GM10248 (cell line): ENCODE measurements at places on chromosomes 1 and 21.

DNA sequence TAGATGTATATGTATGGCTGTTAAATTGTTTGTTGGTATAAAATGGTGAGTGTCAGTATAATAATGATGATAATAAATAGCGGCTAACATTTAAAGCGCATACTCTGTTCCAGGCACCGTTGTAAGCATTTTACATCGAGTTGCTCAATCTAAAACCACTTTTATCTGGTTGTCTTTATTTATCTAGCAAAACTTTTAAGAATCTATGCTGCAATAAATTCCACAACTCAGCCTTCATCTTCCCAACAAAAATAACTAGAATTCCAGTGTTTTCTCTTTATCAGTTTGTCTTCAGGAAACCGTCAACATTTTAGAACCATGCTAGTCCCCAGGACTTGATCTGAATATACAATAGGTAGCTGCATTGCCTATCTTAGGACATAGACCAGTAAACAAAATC, 19.3 kb upstream of the SLC16A1 start:
- no peak for DNase-seq

DNA sequence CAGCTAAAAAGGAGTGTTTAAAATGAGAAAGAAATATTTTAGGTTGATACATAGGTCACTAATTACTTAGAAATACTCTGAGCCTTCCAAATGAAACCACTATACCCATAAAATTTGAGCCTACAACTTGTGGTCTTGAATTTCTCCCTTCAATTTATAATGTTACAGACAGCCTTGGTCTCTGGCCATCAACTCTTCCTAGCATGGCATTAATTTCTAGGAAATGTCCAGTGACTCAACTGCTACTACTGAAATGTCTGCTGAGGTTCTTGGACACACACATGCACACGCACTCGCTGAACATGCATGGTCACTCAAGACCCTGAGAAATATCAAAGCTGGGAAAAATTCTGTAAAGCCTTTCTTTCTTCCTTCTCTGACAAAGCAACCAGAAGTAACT, 61.1 kb upstream of the SAMSN1 start:
- no peak for DNase-seq

DNA sequence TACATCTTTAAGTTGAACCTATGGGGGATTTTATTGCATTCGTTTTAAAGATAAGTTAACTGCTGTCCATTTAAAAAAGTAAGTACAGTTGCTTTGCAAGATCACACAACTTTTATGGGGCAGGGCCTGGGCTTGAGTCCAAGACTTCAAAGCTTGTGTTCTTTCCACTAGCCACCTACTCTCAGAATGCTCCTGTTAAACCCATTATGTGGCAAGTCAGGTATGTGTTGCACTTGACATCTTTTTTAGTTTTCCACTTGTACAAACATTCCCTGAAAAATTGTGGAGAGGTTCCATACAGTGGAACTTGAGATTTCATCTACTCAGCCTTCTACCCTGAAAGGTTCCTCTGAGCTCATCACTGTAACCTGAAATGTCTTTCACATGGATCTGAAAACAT, 235.5 kb upstream of the SGIP1 start:
- DNase-seq, result no peak

DNA sequence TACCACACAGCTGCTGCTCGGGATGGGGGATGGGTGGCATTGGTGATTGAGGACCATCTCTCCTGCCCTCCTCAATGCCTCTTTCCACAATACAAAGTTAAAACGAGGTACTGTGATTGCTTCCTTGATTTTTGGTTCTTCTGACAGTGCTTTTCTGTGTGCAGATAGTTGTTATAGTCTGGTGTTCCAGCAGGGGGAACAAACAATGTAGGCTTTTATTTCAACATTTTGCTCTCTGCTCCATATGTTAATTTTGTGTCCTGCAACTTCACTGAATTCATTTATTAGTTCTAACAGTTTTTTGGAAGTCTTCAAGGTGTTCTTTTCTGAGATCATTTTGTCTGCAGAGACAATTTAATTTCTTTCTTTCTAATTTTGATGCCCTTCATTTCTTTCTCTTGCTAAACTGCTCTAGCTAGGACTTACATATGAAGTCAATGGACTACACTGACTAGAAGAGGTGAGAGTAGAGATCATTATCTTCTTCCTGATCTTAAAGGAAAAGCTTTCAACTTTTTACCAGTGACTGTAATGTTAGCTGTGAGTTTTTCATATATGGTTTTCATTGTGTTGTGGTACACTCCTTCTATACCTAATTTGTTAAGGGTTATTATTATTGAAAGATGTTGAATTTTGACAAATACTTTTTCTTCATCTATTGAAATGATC, 45.4 kb downstream of the TNFSF18 start:
- DNase-seq, result no peak

DNA sequence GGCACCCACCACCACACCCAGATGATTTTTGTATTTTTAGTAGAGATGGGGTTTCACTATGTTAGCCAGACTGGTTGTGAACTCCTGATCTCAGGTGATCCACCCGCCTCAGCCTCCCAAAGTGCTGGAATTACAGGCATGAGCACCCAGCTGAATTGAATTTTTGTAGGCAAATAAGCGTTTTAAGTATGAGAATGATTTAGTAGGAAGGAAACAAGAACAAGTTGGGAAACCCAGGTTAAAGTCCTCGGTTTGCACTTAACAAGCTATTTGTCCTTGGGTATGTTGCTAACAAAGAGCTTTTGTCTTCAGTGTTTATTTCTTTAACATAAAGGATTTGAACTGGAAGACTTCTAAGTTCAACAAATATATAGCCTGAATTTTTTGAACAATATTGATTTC, 23.9 kb downstream of the BTF3L4 start:
- DNase-seq, result no peak

GRCh38 chr1:211731456-211732292, 56.3 kb upstream of the NEK2 start:
- DNase-seq, result no peak

GRCh38 chr1:155809088-155809487, 47.9 kb downstream of the GON4L start:
- DNase-seq, result no peak

GRCh38 chr1:239819756-239820250, 271.9 kb upstream of the FMN2 start:
- no peak for DNase-seq

DNA sequence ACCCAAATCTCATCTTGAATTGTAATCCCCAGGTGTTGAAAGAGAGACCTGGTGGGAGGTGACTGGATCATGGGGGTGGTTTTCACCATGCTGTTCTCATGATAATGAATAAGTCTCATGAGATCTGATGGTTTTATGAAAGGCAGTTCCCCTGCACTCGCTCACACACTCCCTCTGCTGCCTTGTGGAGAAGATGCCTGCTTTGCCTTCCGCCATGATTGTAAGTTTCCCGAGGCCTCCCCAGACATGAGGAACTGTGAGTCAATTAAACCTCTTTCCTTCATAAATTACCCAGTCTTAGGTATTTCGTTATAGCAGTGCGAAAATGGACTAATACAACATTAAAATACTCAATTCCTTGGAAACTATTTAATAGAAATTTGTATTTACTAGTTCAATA, 99.2 kb downstream of the PROX1 start:
- no peak for DNase-seq

DNA sequence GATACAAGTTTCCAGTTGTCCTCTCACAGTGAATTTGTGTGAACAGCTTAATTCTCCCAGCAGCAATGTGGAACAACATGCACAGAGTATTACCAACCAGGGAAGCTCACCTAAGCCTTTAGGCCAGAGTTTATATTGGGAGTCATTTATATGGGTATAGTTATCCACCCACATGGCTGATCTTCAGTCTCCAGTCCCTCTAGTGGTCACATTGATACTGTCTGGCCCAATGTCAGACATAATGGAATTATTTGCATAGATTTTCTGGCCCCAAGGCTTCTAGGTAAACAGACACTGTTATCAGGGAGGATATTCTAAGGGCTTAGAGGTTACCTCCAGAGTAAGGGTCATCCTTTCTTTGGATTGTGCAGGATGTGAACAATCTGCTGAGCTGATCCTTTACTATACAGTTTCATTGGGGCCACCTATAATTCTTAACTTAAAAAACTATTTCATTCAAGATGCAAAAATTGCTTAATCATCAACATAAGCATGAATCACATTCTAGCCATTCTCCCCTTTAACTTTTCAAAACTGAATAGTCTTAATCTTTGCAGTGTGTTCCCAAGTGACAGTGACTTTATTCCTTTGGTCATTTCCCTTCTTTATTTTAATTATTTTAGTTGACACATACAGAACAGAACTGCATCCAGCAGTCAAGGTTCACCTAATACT, 210.9 kb downstream of the LTN1 start:
- peak; percentile 10 for DNase-seq

DNA sequence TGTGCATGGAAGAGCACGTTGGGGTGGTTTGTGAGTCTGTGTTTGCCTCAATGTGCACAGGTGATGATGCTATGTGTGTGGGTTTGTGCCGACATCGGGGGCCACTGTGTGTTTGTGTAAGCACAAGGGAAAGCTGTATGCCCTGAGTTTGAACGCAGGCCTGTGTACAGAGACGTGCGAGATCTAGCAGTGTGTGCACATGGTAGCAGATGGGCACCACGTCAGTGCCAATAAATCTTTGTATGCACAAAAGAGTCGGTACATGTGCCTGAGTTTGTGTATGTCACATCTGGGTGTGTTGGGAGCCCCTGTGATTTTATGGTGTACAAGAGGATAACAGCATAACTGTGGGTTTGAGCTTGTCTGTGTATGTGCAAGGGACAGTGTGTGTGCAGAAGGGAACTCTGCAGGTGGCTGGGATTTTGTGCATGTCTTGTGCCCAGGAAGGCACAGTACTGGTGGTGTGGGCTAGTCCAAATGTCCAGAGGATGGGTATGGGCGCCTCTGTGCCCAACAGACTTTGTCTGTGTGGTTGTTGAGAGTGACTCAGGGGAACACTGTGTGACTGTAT, 32.0 kb upstream of the WASF2 start:
- DNase-seq, result no peak

DNA sequence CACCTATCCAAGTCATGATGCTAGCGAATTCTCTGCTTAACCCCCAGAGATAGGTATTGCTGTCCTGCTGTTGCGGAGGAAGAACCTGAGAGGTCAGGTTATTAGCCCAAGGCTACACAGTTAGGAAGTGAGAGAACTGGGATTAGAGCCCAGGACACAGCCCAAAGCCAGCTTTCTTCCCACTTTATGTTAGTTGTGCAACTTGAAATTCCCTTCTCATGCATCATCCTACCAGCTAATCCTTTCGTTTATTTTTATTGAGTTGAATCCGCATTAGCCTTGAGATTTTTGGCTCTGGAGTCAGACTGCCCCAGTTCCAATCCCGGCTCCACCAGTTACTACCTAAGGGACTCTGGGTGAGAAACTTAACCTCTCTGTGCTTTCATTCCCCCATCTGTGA, 65.4 kb downstream of the PLEKHA6 start:
- no peak for DNase-seq

- no peak for DNase-seq
Measured at GRCh38 chr1:37465593-37466517, 8.5 kb upstream of the ZC3H12A start.

- no peak for DNase-seq
Measured at GRCh38 chr1:111732718-111733117, 6.5 kb downstream of the INKA2 start.

DNA sequence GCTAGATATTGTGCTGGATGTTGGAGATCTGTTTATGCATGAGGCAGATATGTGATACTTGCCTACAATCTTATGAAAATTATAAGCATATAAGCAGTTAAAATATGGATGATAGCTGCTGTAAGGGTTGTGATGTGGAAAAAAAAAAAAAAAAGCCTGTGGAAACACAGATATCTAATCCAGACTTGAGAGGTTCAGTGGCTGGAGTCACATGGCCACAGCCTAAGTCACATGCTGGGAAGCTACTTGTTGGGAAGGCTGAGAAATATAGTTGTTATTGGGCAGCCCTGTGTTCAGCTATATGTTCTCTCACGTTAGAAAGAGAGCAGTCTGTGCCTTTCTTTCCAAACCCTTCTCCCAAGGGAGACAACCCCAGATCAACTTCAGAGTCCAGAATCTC, 15.1 kb downstream of the RAVER2 start:
- no peak for DNase-seq

- DNase-seq, result no peak
Measured at GRCh38 chr1:59500950-59501742, 204.3 kb downstream of the FGGY start.

GRCh38 chr1:51341876-51342496, 11.6 kb upstream of the TTC39A start:
- DNase-seq, result peak; percentile 70

DNA sequence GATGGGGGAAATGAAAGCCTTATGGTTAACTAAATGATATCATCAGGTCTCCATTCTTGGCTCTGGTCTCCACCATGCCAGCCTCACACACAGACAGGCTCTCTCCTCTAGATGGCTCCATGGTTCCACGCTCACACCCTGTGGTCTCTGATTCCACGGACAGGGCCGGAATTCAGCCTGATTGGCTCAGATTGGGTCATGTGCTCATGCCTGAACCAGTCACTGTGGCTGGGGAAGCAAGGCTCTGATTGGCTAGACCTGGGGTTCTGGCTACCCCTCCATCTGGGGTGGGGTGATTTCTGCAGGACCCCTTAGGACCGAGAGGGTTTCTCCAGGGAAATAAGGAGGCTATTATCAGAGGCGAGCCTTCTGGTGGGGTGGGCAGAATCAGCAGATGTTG, 277.0 kb downstream of the PTPRU start:
- DNase-seq, result peak; percentile 28

- DNase-seq, result no peak
Measured at GRCh38 chr1:155073377-155074242, 5.0 kb upstream of the EFNA3 start.

DNA sequence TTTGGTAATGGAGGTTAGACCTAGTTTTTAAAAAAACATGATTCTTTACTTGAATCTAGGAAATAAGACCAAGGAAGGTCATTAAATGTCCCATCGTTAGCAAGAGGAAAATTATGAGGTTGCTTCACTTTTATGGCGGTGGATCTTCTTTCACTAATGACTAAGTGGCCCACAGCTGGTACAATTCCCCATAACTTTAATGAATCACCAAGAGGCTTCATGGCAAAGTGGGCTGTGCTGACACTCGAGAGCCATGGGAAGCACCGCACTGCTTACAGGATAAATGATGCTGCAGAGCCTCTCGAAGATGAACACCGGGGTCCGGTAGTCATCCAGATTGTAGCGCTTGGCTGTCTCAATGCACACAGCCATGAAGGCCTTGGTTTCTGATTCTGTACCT, 108.8 kb downstream of the UBR4 start:
- DNase-seq, result no peak

DNA sequence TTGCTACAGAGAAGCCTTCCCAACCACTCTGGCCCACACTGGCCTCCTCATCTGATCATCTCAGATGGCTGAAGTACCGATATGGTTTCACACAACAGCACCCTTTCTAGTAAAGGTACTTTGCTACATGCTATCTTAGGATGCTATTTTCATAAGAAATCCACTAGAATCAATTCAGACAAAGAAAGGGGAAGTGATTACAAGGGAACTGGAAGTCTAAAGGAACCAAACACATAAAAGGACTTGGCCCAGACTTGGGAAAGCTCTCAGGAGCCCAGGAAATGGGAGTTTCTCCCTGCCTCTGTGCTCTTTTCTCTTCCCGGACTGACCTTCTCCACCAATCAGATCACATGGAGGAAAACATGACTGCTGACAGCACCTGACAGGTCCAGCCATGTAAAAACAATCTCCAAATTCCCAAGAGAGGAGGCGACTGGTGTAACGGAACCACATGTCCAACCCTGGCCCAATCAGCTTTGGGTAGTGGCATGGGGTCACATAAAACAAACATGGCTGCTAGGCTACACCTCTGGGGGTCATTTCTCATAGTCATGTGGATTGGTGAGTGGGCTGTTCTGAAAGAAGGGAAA, 12.7 kb upstream of the FOXE3 start:
- no peak for DNase-seq

- no peak for DNase-seq
Measured at GRCh38 chr1:101174722-101175121, 62.1 kb upstream of the S1PR1 start.

- no peak for DNase-seq
Measured at GRCh38 chr1:91851130-91852010, 34.6 kb downstream of the TGFBR3 start.
